ENCODE measurements at places on chromosomes 13 and 19. TPM values are rescaled to one million over a fixed set of nuclear protein-coding genes. Genes with fewer than 3 reads are reported as not detected.
A peak's percentile ranks its signal among the peaks of the same experiment; 100 is the strongest.

The CGB2 gene
- polyA plus RNA-seq: not detected

- H3K4me1 ChIP-seq: no peaks in the 10 kb centered on the region
- peaks cover 20% of the 10 kb centered on the region for H3K27me3 ChIP-seq
- peak; percentile 64 for DNase-seq
- no peak overlapping the region for H3K27ac ChIP-seq
- no peaks in the 10 kb centered on the region for H3K36me3 ChIP-seq
- no peak overlapping the region for H3K4me3 ChIP-seq
Measured at GRCh38 chr19:55071129-55071502, 4.6 kb upstream of the EPS8L1 start.

The ZNF534 gene
- 0.06 TPM for polyA plus RNA-seq

The MIPEP gene
- 90.0 TPM for polyA plus RNA-seq

- H3K36me3 ChIP-seq: no peaks in the 10 kb centered on the region
- H3K27me3 ChIP-seq: no peaks in the 10 kb centered on the region
- no peak for DNase-seq
- no peak overlapping the region for H3K4me3 ChIP-seq
- H3K4me1 ChIP-seq: no peaks in the 10 kb centered on the region
- H3K27ac ChIP-seq: no peak overlapping the region
Measured at GRCh38 chr13:94218537-94218936, 260.9 kb downstream of the DCT start.

- H3K36me3 ChIP-seq: peaks cover 2% of the 10 kb centered on the region
- peaks cover 2% of the 10 kb centered on the region for H3K4me1 ChIP-seq
- no peak overlapping the region for H3K27ac ChIP-seq
- no peak for DNase-seq
- H3K4me3 ChIP-seq: no peak overlapping the region
Measured at GRCh38 chr13:95296326-95296925, 4.8 kb downstream of the ABCC4 start.

The FFAR1 gene
- not detected for polyA plus RNA-seq

DNA sequence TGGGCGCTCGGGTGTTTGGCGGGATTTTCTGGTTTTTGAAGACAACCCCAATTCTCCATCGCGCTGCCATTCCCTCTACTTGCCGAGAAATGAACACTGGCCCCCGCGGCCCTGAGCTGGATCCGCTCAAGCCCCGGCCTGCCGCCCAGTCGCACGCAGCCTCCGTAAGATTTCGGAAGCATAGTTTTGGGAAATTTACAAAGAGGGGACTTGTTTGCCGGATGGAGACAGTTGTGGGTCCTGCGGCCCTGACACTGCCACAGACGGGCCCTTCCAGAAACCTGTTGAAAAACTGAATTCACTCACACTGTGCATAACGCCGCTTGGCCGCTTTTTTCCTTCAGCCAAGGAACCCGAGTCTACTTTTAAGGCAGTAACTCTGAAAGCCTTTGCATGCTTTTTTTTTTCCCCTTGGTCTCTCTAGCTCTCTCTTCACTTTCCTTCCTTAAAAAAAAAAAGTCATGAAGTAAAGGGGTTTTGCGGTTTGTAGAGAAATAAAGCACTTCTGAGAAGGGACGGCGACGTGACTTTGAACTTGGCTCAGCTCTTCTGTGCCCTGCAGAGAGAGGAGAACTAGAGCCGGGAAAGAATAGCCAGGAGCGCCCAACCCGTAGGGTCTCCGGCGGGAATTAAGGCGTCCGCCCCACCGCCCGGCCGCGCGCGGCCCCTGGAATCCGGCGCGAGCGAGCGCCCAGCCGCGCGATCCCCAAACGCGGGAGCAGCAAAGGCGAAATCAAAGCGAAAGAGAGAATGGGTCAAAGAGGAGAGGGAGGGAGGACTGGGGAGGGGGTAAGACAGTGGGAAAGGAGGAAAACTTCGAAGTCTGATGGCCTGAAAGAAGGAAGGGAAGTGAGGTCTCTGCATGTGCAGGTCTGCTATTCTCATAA is 3.4 kb upstream of the ZIC2 start:
- no peaks in the 10 kb centered on the region for H3K4me1 ChIP-seq
- peaks cover 77% of the 10 kb centered on the region for H3K27me3 ChIP-seq
- H3K4me3 ChIP-seq: no peak overlapping the region
- no peak overlapping the region for H3K27ac ChIP-seq
- DNase-seq: no peak
- H3K36me3 ChIP-seq: no peaks in the 10 kb centered on the region

The ONECUT3 gene
- not detected for polyA plus RNA-seq

The ADM5 gene
- 0.15 TPM for polyA plus RNA-seq

The DCT gene
- polyA plus RNA-seq: not detected

DNA sequence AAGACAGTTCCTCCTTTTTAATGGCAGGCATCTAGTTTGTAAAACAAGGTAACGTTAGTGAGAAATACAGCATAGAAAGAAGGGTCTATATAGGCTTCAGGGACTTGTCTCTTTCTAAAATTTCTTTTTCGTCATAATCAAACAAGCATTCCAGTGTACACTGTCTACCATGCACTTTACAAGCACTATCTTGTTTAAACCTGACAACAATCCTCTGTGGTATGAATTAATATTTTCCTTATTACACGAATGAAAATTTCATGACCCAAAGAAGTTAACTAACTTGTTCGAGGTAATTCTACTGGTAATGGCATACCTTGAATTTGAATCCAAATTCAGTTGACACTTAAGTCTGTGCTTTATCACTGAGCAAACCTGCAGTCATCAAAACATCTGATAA is 399.7 kb upstream of the NBEA start:
- no peak overlapping the region for H3K27ac ChIP-seq
- no peak for DNase-seq
- no peaks in the 10 kb centered on the region for H3K36me3 ChIP-seq
- no peak overlapping the region for H3K4me3 ChIP-seq
- no peaks in the 10 kb centered on the region for H3K4me1 ChIP-seq

The FBXO27 gene
- 1.6 TPM for polyA plus RNA-seq

DNA sequence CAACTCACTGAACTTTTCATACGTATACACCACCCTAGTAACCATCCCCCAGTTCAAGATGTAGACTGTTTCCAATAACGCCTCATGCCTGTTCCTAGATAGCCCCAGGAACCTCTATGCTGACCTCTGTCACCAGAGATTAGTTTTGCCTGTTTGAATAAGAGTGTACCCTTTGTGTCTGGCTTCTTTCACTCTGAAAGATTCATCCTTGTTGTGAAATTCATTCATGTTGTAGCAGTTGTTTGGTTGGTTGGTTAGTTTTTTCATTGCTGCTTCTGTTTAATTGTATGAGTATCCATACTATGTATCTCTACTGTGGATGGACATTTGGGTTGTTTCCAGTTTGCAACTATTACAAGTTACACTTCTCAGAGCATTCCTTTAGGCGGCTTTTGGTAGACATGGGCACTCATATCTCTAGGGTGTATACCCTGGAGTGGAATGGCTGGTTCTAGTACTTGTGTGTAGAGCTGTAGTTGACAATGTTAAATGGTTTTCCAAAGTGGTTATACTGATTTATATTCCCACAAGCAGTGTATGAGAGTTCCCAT is 1.6 kb downstream of the RNASEH2B start:
- peaks cover 14% of the 10 kb centered on the region for H3K4me1 ChIP-seq
- no peak overlapping the region for H3K4me3 ChIP-seq
- no peaks in the 10 kb centered on the region for H3K27me3 ChIP-seq
- no peaks in the 10 kb centered on the region for H3K36me3 ChIP-seq
- DNase-seq: peak; percentile 31
- no peak overlapping the region for H3K27ac ChIP-seq

DNA sequence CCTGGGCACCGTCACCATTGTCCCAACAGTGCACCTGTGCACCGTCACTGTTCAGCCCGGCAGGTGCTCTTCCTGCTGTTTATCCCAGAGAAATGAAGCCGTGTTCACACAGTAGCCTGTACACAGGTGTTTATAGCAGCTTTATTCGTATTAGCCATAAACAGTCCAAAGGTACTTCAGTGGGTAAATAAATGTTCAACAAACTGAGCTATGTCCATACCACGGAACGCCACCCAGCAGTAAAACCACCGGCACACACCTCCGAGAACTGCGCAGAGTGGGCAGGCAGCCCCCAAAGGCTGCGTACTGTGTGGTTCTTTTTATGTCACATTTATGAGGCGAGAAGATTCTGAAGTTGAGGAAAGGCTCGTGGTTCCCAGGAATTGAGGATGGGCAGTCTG is 44.9 kb upstream of the DCUN1D2 start:
- H3K4me3 ChIP-seq: no peak overlapping the region
- no peaks in the 10 kb centered on the region for H3K27me3 ChIP-seq
- DNase-seq: no peak
- H3K4me1 ChIP-seq: peaks cover 3% of the 10 kb centered on the region

The C3 gene
- 2.5 TPM for polyA plus RNA-seq

Data from fibroblast of lung (primary cell).